Progenitor cell of endocrine pancreas (in vitro differentiated cells): ENCODE measurements at places on chromosomes 16 and 17.

DNA sequence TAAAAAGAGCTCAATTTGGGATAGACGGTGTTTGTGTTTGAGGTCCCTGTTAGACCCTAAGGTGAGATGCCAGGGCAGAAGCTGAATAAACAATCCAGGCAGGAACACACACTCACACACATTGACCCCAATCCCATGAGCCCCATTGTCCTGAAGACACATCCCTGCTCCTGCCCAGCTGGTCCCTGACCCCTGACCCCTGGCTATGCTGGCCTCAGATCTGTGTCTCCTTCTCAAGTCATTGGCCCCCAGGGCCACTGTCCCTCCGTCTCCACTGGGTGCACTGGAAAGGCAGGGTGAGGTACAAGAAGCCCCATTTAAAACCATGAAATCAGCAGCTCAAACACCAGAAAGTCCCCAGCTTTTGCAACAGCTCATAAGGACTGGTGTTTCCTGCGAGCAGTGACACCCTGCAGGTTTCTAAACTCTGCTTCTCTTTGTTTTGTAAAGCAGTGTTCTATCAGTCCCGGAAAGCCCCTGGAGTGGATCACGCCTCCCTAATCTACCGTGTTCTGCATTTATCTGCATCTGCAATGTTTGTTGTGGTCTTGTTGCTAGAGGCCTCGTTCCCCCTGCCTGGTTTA, 18.0 kb upstream of the ASGR2 start:
- no peak for DNase-seq

DNA sequence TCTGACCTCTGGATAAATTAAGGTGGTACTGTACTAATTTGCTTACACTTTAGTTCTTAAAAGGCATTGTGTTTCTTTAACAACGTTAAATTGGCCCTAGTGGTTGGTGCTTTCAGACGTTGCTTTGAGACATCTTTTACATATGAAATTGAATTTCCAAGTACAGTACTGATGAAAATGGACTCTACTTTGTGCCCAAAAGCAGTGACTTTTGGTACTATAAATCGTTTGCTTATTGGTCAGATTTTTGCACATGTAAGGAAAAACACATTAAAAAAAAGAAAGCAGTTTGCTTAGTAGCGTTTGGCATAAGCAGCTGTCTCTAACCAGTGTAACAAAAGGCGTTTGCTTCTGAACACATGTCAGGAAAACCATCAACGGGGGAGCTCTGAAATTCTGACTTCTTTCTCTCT, 139.6 kb downstream of the CDK5R1 start:
- DNase-seq: no peak

DNA sequence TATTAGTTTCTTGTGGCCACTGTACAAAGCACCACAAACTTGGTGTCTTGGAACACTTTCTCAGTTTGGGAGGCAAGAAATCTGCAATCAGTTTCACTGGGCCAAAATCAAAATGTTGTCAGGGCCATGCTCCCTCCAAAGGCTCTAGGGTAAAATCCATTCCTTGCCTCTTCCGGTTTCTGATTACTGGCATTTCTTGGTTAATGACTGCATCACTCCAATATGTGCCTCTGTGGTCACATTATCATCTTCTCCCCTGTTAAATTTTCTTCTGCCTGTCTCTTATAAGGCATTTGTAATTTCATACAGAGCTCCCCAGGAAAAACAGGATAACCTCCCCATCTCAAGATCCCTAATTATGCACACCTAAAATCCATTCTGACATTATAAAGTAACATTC, 34.8 kb downstream of the ZNF287 start:
- no peak for DNase-seq

DNA sequence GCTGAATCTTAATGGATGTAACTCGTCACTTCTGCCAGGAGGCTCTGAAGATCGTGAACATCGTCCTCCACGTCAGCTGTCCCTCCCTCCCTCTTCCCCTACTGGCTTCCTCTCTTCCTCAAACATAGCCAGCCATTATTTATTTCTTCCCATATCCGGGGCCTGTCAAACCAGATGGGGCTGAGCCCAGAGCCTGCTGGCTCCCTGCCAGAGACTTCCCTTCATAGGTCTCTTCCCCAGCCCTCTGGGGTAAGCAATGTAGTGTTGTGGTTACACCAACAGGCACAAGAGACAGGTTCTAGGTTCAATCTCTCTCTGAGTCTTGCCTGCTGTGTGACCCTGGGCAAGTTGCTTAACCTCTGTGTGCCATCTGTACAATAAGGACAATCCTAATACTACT, 40.1 kb upstream of the ZFP90 start:
- DNase-seq: no peak

- no peak for DNase-seq
Measured at GRCh38 chr16:68033101-68033500, 10.0 kb downstream of the DUS2 start.

DNA sequence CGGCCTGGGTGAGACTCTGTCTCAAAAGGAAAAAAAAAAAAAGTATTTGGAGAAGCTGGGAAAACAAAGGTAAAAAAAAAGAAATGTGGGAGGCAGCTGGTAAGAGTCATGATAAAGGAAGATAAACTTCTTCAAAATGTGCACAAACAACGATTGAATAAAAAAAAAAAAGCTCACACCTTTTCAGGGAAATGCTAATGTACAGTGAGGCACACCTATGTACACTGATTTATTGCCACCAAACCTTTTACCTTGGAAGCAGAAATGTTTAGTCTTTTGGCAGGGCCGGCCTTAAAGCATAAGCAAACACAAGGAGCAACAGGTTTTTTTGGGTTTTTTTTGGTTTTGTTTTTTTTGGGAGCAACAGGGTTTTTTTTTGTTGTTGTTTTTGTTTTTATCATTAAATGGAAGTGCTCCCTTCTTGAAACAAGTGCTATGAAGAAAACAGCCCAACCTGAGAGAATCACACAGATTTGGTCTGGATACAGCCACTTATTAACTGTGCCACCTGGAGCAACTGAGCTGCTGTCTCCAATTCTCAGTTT, 29.8 kb upstream of the KCNJ2 start:
- no peak for DNase-seq

DNA sequence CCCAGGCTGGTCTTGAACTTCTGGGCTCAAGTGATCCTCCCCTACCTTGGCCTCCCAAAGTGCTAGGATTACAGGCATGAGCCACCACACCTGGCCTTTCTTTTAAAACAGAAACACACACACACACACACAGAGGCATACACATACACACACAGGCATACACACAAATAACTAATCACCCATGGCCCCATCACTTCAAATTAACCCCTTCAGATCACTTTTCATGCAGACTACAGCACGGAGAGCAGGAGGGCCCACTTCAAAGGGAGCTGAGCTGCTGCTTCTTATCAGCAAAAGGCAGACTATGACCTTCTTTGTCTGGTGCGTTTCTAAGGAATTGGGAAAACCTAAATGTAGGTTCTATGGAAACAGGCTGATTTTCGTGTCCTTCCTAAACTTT, 1.9 kb downstream of the CLCN7 start:
- no peak for DNase-seq

DNA sequence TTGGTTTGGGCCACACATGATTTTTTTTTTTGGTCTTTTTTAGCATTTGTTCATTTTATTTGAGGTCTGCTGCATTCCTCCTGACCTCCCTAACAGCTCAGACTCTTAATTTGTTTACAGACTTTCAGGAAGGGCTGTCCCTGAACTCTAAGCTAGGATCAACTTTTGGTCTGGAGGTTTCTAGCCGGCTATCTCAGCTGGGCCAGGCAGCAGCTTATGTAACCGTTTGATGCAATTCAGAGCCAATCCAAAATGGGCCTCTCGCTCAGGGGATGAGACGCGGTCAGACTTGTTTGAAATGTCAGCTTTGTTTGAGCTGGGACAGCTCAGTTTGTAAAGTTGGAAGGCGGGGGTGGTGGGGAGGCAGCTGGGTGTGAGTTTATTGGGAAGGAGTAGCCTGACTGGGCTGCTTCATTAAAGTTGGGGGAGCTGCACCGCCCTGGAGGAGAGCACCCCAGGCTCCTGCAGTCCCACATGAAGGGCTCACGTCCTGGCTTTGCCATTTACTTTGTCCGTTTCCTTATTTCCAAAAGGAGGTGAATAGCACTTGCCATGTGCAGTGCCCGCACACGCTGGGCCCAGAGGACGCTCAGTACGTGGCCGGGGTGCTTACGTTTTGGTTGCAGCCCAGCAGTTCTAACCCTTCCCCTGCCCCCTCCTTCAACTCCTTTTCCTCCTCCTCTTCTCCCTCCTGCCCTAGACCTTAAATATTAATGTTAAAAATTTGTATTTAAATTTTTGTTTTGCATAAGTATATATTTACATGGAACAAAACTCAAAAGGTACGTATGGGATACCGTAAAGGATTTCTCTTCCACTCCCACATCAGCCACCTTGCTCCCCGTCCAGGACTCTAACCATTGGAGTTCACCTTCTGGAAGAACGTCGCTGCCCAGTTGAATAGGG, 121.2 kb downstream of the SNX29 start:
- no peak for DNase-seq

GRCh38 chr17:60832151-60832585, 154.5 kb downstream of the BCAS3 start:
- no peak for DNase-seq

DNA sequence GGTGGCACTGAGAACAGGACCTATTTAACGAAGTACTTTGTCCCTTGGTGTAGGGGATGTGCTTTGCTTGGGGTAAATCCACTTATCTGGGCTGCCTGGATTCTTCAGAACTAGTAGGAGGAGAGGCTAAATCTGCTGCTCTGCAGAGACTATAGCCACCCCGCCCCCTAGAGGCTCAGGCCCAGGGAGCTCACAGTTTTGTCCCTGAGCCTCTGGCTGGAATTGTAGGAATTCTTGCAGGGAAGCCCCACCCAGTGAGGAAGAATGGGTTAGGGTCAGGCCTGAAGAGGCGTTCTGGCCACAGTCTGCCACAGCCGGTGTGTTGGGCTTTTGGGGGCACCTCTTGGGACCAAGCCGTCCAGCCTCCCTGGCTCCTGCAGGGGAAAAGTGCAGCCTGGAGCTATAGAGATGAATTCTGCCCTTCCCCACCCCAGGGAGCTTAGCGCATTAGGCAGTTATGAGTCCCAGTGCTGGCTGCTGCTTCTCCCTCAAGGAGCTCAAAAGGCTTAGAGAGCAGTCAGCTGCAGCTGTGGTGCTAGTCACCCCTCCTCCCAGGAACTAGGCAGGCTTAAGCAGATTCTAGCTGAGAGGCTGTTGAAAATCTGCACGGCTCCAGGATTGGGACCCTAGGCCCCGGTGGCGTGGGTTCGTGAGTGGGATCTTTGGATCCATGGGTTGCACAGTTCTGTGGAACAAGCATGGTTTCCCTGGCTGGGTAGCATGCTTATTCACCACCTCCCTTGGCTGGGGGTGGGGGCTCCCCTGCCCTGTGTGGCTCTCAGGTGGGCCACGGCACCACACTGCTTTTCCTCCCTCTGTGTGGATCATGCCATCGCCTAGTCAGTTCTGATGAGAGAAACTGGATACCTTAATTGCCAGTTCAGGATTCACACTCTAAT, 237.4 kb upstream of the TOM1L1 start:
- DNase-seq: no peak
